ENCODE measurements at places on chromosomes 3 and 15.

- peak; percentile 52 for DNase-seq
Observed at GRCh38 chr3:81760924-81761903, at the start of gene GBE1. Gene GBE1 (minus strand): TSS chr3:81761645. CDS start chr3:81761517, 128 bp downstream.

GRCh38 chr3:98702166-98702565 is 61.0 kb upstream of the ST3GAL6 start:
- no peak for DNase-seq

DNA sequence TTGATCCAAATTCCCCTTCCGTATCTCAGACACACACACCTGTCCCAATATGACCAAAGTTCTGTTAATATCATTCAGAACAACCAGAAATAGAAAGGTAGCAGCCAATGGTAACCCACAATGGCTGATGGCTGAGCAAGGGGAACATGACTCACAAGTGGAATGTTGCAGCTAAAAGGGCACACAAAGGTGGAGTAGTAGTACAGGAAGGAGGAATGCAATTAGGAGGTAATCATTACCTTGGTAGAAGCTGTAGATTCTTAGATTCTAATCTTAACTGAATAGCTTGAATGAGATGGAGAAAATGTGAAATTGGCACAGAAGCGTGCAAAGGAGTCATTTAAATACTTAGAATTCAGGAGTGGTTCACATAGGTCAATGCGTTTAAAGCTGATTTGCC is 347.9 kb downstream of the NR2F2 start:
- no peak for DNase-seq

DNA sequence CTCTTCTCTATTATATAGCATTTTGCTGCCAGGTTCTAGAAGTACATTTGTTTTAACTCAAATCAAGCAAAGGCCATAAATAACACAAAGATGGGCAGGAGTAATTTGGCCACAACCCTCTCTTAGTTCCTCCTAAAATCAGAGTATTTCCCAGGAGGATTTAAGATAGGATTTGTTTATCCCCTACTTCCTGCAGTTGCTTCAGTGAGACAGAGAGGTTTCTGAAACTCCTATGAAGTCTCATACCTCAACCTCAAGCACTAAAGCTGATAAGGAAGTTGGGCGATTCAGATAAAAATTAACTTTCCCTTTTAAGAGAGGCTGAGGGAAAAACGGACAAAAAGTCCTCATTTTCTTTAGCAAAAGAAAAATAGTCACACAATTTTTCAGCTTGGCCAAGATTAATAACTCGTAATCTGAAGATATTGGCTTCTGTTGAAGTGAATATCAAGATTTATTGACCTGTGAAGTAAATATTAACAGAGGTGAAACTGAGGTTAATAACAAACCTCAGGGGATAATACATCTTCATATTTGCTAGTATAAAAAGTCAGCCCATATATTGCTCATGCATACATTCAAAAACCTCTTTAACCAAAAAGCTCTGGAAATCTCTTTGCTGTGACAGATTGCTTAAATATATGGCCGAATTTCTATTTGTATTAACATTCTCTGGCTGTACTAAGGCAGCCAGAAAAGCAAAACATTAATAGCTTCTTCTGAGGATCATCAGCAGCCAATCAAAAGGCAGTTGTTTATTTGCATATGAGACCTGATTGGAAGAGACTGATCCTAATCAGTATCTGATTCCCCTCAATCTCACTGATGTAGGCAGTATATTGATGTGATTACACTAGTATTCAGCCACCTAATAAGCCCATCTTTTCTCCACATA is 90.6 kb upstream of the GADL1 start:
- DNase-seq, result no peak

DNA sequence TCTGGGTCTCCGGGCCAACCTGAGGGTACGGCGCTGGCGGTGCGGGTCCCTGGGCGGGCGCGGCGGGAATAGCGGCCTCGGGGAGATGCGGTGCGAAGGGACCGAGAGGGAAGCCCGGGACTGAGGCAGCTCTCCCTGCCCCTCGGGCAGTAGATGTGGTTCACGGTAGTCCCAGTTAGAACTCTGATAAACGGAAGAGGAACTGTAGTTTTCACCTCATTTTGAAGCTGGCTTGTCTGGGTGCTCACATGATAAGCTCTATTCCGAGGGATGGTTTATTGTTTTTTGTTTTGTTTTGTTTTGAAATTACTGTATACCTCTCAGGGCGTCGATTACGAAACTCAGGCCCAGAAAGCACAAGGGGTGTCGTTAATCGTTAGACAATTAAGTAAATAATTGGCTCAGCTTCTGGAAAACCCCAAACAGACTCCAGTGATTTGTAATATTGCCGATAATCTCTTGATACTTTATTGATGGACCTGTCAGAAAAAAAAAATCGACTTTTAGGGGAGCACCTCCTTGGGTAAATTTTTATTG is 413 bp downstream of the NUSAP1 start:
- DNase-seq, result no peak

DNA sequence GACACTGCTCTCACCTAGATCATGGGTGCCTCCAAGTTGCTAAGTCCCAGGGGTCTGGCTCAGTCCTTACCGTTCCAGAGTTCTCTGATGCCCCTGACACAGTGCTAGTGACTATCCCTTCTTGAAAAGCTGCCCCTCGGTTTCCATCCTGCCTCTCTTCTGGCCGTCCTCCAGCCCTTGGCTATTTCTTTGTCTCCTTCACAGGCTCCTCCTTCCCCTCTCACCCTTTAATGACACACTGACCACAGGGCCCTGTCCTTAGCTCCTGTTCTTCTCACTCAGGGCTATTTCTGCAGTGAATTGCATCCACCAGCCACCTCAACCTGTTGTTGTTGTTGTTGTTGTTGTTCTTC is 31.1 kb downstream of the SLC28A1 start:
- DNase-seq, result no peak

GRCh38 chr15:81492969-81493645 is 119.1 kb upstream of the TMC3 start:
- DNase-seq, result no peak

- no peak for DNase-seq
Observed at GRCh38 chr15:93587059-93587521, 498.1 kb upstream of the RGMA start.

Measured in non-pigmented ciliary epithelial cell (primary cell).